D341Med (cell line): ENCODE measurements at places on chromosomes 16 and 17.

DNA sequence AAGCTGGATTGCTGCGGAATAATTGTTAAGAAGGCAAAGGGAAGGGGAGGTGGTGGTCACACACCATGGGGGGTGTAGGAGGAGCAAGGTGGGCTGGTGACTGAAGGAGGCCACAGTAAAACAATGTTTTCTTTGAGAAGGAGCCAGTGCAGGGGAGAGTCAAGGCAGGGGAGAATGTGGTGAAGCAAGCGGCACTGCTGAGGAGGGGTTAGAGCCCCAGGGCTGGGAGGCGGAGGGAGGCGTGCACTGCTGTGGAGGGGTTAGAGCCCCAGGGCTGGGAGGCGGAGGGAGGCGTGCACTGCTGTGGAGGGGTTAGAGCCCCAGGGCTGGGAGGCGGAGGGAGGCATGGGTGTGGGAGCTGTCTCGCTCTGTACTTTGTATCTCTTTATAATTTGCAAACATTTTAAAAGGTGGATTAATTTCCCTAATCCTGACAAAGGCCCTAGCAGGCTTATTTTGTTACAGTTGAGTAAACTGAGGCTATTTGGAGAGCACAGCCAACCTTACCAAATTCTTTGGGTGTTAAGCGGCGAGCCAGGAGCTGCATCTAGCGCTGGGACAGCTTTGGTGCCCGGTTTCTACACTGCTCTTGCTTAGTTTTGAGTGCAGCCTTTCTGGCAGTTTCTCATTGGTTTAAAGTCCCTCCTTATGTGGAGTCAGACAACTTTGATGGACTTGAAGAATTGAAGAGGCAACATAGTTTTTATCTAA, 20.9 kb downstream of the RPTOR start:
- peak; percentile 69 for DNase-seq

GRCh38 chr17:57608369-57609124, 136.6 kb downstream of the CCDC182 start:
- no peak for DNase-seq

DNA sequence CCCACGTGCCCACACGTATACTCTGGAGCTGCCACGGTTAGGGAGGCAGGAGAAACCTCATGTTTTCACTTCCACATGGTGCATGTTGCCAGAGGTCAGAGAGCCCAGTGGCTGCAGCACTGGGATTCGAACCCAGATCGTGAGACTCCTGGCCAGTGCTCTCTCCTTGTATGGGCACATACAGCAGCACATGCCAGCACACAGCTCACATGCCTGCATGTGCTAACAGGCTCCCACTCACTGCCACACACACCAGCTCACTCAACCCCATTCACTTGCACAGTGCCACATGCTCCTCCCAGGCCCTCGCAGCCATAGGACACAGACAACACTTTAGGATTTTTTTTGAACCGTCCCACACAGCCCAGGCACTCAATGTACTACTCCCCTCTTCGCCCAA, 49.5 kb upstream of the MRPS23 start:
- DNase-seq: no peak

DNA sequence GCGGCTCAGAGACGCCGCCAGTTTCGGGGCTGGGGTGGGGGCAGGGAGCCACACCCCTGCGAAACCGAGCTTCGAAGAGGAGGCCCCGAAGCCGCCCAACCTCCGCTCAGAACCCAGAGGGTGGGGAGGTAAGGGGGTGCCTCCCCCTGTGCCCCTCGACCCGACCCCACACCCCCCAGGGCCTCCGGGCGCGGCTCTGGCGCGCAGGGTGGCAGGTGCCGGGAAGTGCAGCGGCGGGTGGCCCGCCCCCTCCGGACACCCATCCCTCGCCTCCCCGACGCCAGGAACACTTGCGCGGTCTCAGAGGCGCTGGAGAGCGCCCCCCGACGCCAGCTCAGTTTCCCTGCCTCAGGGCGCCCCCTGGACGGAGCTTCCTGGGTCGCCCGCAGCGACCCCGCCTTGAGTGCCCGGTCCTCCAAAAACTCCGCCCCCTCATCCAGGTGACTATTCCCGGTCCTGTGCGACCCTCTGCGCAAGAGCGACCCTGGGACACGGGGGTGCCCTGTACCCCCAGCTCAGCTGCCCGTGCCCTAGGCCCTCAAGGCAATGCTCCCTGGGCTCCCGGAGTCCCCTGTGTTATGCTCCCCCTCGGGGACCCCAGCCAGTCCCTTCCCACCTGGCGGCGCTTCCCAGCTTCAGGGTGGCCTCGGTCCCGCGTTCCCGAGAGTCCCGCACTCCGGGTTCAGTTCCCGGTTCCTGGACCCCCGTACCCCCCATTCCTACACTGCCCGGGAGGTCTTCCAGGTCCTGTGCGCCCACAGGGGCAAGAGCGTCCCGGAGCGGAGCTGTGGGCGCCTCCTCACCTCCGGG, 562 bp downstream of the PPL start:
- peak; percentile 67 for DNase-seq

DNA sequence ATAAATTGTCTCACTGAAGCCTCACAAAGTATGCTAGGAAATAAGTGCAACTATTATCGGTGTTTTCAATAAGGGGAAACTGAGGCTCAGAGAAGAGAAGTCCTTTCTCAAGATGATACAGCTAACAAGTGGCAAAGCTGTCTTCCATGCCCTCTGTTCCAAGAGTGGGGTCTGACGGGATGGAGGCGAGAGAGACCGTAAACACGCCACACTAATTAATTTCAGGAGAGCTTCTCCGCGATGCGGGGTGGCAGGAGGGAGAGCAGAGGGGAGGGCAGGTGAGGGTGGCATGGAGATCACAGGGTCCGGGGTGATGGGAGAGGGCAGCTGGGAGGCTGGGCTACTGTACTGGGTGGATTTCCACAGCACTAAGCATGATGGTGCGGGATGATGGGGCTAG, 80.3 kb downstream of the MYH11 start:
- DNase-seq: no peak

DNA sequence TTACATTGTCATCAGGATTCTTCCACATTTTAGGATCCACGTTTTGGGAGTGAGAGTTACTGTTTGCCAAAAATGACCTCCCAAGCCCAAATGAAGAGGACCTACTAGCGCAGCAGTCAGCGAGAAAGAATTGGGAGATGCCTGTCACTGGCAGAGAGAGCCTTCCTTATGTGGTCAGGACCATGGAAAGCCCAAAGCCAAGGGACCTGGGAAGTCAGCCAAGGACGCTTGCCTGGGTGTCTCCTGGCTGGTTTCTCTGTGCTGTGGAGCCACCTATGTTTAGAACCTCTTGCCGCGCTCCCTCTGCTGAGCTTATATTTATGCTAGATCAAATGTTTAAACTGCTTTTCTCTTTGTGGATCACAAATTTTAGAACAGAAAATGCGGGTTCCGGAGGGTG, 24.9 kb upstream of the RHBDL3 start:
- DNase-seq: no peak

GRCh38 chr17:28327031-28327607, 8.1 kb downstream of the TMEM97 start:
- peak; percentile 14 for DNase-seq

DNA sequence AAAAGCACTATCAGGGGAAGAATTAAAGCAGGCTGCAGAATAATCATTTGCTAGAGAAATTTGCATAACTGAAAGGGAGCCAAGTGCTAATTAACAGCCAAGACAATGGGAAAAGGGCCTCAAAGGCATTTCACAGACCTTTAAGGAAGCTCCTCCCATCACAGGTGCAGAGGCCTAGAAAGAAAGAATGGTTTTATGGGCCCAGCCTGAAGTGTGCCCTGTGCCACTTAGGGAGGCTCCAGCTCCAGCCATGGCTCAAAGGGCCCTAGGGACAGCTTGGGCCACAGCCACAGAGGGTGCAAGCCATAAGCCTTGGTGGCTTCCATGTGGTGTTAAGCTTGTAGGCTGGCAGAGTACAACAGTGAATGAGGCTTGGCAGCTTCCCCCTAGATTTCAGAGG, 50.1 kb downstream of the RNF112 start:
- DNase-seq: no peak

GRCh38 chr16:13920510-13920818, 510 bp downstream of the ERCC4 start:
- DNase-seq: no peak

- DNase-seq: no peak
Measured at GRCh38 chr16:261031-261691, 14.6 kb downstream of the RGS11 start.

- no peak for DNase-seq
Measured at GRCh38 chr17:48051706-48052486, 3.7 kb downstream of the NFE2L1 start.

DNA sequence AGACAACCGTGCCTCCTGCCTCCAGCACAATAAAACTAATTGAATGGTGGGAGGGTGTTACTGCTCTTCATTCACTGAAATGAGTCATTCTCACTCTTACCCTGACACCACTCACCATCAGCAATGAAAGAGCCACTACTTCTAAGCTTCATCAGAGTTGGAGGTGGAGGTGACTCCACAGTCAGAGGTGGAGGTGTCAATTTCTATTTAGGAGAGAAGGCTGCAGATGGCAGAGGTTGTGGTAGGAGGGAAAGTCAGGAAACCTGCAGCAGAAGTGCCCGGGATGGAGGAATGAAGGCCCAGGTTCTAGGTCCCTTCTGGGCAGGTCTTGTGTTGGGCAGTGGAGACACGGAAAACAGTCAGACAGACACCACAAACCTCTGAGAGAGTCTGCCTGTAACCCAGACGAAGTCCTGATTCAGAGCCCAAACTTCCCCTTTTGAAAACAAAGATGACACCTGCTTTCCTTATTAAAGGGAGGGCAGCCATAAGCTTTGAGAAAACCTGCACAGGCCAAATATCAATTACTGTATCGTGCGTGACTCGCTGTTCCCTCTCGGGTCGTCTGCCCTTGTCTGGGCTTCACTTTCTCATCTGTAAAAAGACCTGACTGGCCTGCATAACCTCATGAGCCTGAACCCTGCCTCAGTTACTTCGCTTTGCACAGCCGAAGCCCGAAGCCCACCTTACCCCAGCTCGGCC, 668 bp downstream of the ATPAF2 start:
- no peak for DNase-seq

DNA sequence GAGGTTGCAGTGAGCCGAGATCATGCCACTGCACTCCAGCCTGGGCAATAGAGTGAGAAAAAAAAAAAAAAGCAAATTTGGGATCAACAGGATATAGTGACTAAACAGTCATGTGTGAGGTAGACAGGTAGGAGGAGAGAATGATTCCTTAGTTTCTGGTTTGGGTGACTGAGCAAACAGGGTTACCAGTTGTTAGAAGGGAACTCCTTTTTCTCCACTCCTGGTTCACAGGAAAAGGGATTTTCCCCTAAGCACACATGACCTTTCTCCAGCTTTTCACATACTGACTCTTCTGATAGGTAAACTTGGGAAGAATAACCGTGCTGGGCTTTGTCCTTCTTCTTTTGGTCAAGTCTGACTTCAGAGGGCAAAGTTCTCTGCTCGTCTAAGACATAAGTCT, 17.3 kb upstream of the WSCD1 start:
- DNase-seq: no peak

GRCh38 chr16:79677799-79678530, 77.4 kb upstream of the MAF start:
- DNase-seq: no peak

- DNase-seq: no peak
Measured at GRCh38 chr17:52477824-52478699, 319.5 kb upstream of the CA10 start.

DNA sequence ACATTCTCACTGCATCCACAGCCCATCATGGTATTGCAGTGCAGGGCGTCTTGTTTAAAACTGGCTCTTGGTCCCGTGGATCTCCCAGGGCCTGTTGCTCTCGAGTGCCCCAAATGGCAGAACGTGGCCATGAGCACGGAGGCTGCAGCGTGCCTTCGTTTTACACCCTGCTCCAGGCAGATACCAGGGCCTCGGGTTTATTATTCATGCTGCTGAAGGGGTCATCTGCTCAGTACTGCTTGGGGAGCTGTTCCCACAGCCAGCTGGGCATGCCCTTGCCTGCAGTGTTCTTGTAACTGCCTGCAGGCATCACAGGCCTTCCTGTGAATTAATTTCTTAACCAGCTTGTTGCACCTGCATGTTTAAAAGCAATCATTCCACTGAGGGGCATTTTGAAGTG, 129.7 kb upstream of the CHMP6 start:
- no peak for DNase-seq

DNA sequence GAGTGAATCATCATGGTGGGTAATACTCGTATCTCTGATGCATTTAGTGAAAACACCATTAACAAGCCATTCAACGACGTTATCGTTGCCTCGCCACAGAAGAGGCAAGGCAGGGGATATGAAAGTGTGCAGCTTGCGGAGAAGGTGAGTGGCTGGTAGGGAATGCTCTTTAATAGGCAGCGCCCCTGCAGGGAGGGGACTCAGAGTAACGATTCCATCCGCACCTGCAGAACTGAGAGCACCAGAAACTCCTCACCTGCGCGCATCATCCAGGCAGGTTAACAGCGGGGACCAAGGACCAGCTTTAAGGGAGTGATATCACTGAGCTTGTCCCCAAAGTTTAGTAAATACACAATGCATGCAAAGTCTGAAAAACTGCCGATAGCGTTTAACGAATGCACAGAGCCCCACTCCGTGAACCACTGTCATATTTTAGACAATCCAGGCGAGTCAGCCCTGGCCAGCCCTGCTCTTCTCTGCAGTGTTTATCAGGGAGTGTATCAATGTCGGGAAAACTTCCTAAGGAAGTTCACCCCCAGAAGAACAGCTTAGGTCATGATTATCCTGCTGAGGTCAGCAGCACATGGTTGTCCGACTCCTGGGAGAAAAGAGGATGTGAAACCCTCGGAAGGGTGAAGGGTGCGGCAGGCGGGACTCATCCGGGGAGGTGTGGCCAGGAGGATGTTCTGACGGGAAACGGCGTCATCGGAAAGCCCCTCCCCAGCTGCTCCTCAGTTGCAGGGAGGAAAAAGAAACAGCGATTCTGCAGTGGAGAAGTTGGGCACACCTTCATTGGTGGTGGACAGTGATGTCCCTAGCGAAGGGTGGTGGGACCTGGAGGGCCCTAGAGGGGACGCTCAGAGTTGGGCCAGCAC, 68.5 kb upstream of the DNAH17 start:
- peak; percentile 31 for DNase-seq

DNA sequence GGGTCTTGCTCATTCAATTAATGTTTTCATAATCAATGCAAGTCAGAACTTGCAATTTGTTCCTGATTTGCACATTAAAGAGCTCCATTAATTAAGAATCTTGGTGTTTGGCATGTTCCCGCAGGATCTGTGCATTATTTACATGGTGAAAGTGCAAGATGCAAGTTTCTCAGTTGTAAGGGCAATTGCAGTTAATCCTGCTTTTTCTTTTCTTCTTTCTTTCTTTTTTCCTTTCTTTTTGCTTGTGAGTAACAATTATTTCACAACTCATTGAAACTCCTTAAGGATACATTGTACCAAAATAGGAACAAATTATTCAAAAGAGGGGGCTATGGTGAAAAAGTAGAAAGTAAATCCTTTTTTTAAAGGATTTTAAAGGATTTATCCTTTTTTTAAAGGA, 24.2 kb downstream of the AATF start:
- no peak for DNase-seq

DNA sequence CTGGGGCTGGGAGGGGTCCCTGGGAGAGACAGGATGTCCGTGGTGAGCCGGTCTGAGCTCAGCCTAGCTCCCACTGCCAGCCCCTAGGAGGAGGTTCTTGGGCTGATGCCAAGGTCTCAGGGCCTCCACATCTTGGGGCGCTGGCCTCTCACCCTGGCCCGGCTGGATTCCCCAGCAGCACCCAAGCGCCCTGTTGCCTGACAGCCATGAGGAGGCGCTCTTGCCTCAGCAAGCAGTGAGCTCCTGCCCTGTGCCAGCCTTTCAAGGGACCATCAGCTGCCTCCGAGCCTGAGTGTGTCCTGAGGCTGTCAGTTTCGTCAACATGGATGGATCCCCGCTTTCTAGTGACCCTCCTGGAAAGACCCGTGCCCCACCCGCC, 234.9 kb upstream of the CIBAR2 start:
- DNase-seq: peak; percentile 68
